ENCODE measurements at places on chromosomes 13 and 19.

DNA sequence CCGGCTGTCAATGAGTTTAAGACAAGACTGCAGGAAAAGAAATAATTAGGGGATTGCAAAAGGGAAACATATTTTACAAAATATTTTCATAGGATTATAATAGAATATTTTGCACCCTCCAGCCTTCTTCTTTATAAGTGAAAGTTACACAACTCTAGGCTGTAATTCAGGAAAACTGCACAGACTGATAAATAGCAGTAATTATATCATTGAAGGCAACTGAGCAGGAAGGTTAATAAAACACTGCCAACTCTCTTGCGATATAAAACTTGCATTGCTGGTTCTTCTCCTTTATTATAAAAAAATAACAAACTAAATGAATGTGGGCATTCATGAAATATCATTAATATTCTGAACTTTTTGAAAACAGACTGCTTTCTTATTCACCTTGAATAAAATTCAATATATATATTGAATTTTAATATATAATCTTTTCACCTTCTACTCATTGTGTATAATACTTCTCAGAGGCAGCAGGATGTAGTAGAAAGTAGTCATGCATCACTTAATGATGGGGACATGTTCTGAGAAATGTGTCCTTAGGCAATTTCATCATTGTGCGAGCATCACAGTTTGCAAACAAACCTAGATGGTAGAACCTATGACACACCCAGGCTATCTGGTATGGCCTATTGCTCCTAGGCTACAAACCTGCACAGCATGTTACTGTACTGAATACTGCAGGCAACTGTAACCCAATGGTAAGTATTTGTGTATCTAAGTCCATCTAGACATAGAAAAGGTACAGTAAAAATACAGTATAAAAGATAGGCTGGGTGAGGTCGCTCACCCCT is 24.9 kb upstream of the STARD13 start:
- H3K4me3 ChIP-seq, result no peak overlapping the region
- H3K27me3 ChIP-seq, result no peaks in the 10 kb centered on the region
- H3K4me1 ChIP-seq, result no peaks in the 10 kb centered on the region
- no peak overlapping the region for H3K27ac ChIP-seq

GRCh38 chr19:13990085-13990484 is 16.0 kb downstream of the RFX1 start:
- H3K4me1 ChIP-seq, result peaks cover 67% of the 10 kb centered on the region
- H3K36me3 ChIP-seq, result peaks cover 37% of the 10 kb centered on the region
- no peak for DNase-seq
- no peak overlapping the region for H3K4me3 ChIP-seq

DNA sequence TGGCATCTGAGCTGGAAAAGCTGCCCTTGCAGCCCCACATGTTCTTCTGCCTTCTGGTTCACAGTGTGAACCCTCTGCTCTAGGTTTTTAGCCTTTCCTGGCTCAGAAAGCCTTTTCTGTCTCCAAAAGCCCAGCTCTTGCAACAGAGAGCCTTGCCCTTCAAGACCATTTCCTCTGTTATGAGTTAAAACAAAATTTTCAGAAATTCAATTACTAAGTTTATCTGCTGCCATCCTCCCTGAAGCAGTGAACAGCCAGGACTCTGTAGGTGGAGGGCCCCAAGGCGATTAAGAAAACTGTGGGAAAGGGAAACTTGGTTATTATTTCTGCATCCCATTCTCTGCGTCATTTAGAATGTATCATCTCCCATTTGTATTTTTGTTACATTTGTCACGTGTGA is 18.8 kb downstream of the FAM124A start:
- no peak for DNase-seq
- H3K4me1 ChIP-seq, result no peaks in the 10 kb centered on the region
- no peaks in the 10 kb centered on the region for H3K36me3 ChIP-seq
- H3K4me3 ChIP-seq, result no peak overlapping the region
- no peak overlapping the region for H3K27ac ChIP-seq

DNA sequence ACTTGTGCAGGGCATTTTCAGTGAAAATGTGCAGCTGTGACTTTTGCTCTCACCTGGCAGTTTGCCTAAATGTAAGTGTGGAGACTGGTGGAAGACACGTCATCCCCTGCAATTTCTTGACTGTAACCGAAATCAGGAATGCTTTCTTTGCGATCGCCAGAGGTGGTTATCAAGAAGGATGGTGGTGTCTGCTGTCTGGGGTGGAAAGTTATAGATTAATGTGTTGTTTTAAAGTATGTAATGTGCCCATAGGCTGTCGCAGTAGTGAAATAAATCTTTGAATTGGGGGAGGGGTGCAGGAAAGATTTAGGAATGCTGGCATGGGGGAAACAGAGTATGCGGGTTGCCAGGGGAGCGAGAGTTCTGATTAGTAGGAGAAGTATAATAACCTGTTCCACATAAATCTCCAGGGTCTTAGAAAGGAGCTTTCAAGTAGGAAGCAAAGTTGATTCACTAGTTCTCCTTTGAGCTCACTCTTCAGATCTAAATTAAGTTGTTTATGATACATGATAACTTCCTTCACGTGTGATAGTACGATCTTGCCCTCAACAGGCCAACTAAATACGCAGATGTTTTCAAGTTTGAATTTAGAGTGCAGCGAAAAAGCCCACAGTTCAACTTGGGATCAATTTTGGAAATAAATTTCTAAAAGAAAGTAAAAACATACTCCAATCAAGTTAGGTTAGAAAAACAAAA is 1520.0 kb upstream of the SLC10A2 start:
- no peak overlapping the region for H3K4me3 ChIP-seq
- no peak overlapping the region for H3K27ac ChIP-seq
- H3K27me3 ChIP-seq, result no peaks in the 10 kb centered on the region

DNA sequence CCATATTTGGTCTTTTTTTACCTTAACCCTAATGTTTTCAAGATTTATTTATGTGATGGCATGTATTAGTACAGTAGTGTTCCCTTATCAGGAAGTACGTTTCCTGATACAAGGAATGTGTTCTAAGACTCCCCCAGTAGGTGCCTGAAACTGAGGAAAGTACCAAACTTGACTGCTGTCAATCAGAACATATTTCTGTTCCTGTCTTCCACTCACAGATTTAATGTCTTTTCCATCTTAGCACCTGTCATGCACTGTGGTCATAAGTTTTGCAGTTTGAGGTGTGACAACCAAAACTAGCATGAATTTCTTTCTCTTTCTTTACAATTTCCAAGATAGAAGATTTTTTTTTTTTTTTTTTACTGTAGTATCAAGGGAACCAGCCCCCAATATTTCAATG is 62.9 kb downstream of the LMO7 start:
- H3K27me3 ChIP-seq, result no peaks in the 10 kb centered on the region
- H3K27ac ChIP-seq, result no peak overlapping the region
- no peaks in the 10 kb centered on the region for H3K36me3 ChIP-seq

DNA sequence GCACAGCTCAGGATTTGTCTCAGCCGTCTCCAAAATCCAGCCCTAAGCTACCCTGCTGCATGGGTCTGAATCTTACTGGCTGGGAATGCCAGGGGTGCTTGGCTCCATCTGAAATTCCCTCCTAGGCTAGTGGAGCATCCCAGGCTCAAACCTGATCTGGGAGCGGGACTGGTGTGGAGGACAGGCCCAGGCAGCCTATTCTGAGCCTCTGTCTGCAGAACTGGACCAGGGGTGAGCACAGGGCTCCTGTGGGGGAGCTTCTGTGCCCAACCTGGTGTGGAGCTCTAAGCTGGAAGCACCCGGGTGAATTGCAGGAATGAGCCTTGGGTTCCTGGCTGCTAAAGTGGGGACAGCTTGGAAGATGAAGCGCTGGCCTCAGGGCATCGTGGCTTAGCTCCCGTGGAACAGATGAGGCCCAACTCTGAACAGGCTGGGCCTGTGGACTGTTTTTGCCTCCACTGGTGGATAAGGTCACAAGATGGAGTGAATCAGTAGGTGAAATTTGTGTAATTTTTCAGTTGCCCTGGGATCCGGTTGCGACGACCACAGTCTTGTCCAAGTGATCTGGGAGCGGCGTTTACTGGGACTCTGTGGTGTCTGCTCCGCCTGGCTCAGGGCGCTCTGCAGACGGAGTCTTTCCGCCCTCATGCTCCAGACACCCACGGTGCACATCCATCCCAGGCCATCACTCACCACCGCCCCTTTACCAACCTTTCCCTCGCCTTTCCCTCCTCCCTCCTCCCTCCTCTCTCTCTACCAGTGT is 79.5 kb downstream of the TEX29 start:
- no peak overlapping the region for H3K27ac ChIP-seq
- no peaks in the 10 kb centered on the region for H3K36me3 ChIP-seq
- H3K4me1 ChIP-seq, result no peaks in the 10 kb centered on the region

DNA sequence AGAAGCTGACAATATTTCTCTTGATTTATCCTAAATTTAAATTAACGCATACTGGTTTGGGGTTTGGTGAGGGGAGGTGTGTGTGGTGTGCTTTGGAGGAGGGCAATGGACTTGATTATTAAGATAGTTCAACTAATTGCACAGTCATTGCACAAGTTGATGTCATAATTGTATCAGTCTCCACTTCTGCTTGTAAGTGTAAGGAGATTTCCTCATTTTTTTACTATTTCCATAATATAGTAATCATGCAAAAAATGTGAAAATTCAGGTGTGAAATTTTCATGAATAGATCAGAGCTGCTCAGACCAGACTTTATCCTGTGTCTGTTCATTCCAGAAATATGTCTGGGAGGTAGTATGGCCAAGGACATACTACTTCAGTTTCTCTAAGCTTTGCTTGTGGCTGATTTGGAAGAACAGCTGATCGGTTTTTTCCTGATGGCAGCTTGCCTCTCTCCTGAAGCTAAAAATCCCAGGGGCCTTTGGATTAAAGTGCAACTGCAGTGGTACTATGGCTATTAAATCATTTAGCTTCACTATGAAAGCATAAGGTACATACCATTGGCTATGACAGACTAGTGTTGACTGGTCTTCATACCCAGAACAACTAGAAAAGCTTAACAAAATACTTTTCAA is 201.8 kb upstream of the MIR17HG start:
- no peak for DNase-seq
- H3K27ac ChIP-seq, result no peak overlapping the region
- no peaks in the 10 kb centered on the region for H3K27me3 ChIP-seq
- H3K4me3 ChIP-seq, result no peak overlapping the region

GRCh38 chr19:58372311-58373133 is 8.3 kb downstream of the ZNF837 start:
- no peak overlapping the region for H3K27ac ChIP-seq
- no peaks in the 10 kb centered on the region for H3K4me1 ChIP-seq
- no peaks in the 10 kb centered on the region for H3K27me3 ChIP-seq

DNA sequence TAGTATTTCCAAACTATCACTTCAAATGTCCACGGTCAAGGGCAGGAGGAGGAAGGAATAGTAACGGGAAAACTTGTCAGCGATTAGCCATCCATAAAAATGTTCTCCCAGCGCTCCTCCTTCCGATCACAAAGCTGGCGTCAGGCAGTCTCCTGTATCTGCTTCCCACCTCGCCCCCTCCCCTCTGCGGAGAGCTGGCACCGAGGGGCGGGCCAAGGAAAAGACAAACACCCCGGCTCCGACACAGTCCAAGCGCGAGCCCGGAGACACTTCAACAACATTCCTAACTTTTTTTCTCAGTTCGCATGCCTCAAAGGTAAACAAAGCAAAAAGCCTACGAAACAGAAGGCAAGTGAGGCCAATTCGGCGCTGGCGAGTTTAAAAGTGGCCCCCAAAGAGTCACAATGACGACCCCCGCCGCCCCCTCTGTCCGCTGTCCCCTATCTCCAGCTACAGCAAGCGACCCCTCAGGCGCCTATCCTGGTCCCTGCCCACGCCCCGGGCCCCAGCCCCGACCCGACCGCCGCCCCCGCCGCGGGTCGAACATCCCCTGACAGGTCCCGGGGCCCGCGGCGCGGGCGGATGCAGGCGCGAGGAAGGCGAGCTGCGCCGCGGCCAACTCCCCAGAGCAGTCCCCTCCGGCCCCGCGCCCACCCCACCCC is 736 bp downstream of the SMAD9 start:
- H3K4me1 ChIP-seq, result peaks cover 2% of the 10 kb centered on the region
- no peak overlapping the region for H3K27ac ChIP-seq
- no peak overlapping the region for H3K4me3 ChIP-seq
- no peak for DNase-seq
- H3K27me3 ChIP-seq, result peaks cover 11% of the 10 kb centered on the region
- H3K36me3 ChIP-seq, result no peaks in the 10 kb centered on the region

- no peaks in the 10 kb centered on the region for H3K36me3 ChIP-seq
- H3K27me3 ChIP-seq, result no peaks in the 10 kb centered on the region
- no peaks in the 10 kb centered on the region for H3K4me1 ChIP-seq
- no peak overlapping the region for H3K4me3 ChIP-seq
- DNase-seq, result no peak
Measured at GRCh38 chr19:44570603-44570983, 41.1 kb upstream of the CEACAM20 start.

GRCh38 chr19:10701955-10702525 is 801 bp downstream of the QTRT1 start:
- H3K27me3 ChIP-seq, result peaks cover 12% of the 10 kb centered on the region
- H3K4me3 ChIP-seq, result peak overlapping the region; percentile 98
- H3K27ac ChIP-seq, result peak overlapping the region; percentile 2
- H3K36me3 ChIP-seq, result peaks cover 1% of the 10 kb centered on the region

GRCh38 chr13:95264225-95264624 is 37.0 kb downstream of the ABCC4 start:
- no peak overlapping the region for H3K4me3 ChIP-seq
- H3K4me1 ChIP-seq, result no peaks in the 10 kb centered on the region
- no peaks in the 10 kb centered on the region for H3K27me3 ChIP-seq
- DNase-seq, result no peak
- H3K27ac ChIP-seq, result no peak overlapping the region

GRCh38 chr19:4359627-4360000 is 16.3 kb downstream of the MPND start:
- H3K27ac ChIP-seq, result no peak overlapping the region
- DNase-seq, result no peak
- no peaks in the 10 kb centered on the region for H3K27me3 ChIP-seq
- peaks cover 47% of the 10 kb centered on the region for H3K36me3 ChIP-seq

GRCh38 chr19:33530842-33531241 is 9.3 kb upstream of the PEPD start:
- H3K36me3 ChIP-seq, result no peaks in the 10 kb centered on the region
- no peaks in the 10 kb centered on the region for H3K27me3 ChIP-seq
- H3K4me1 ChIP-seq, result no peaks in the 10 kb centered on the region

DNA sequence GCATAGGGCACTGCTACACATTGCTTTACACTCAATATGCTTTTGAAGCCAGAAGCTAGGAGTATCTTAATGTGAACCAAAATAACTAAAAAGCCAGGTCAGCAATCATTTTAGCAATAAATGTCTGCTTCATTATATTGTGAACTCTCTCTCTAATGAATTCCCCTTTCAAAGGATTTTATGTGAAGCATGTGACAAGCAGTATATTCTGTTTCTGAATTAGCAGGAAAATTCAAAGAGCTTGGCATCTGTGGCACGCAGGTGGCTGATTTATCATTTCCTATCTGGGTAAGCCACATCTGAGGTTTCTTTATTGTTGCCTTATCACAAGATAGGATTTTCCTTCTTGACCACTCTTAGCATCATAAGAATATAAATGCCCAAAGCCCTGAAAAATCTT is 56.8 kb upstream of the KLF12 start:
- no peak for DNase-seq
- H3K27ac ChIP-seq, result no peak overlapping the region
- H3K4me1 ChIP-seq, result peaks cover 9% of the 10 kb centered on the region
- H3K27me3 ChIP-seq, result no peaks in the 10 kb centered on the region
